ENCODE measurements at places on chromosomes 7 and 10. TPM values are rescaled to one million over a fixed set of nuclear protein-coding genes. Genes with fewer than 3 reads are reported as not detected.

DNA sequence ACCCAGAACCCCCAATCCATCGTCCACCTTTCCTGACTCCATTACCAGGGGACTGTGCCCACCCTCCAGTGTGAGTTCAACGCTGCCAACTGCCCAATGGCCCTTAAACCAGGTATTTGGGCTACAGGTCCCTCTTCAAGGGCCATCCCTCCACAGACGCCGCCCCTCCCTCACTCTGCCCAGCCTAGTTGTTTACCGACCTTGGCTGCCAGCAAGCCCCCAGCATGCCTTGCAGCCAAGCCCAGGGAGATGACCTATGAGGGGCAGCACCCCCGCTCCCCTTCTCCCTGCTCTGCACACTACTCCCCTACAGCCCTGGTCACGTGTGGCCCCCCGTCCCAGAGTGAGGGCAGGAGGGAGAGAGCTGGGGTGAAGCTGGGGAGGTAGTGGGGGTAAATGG is 147.3 kb downstream of the GRID1 start:
- DNase-seq = no peak

DNA sequence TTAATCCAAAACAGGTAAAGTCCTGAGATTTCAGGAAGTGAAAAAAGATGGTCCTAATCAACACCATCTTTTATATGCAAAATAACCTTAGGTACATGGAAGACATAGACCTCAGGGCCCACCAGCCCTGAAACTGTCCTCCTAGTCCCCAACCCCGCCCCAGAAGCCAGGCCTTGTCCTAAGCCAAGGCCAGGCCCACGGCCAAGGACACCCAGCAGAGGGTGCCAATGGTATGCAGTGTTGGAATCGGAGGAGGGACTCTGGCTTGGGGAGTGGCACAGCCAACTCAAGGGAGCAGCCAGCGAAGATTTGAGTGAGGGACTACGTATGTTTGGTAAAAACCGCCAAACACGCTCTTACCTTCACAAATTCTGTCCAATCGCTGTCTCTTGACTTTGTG is 96.7 kb downstream of the ZRANB1 start:
- no peak for DNase-seq

DNA sequence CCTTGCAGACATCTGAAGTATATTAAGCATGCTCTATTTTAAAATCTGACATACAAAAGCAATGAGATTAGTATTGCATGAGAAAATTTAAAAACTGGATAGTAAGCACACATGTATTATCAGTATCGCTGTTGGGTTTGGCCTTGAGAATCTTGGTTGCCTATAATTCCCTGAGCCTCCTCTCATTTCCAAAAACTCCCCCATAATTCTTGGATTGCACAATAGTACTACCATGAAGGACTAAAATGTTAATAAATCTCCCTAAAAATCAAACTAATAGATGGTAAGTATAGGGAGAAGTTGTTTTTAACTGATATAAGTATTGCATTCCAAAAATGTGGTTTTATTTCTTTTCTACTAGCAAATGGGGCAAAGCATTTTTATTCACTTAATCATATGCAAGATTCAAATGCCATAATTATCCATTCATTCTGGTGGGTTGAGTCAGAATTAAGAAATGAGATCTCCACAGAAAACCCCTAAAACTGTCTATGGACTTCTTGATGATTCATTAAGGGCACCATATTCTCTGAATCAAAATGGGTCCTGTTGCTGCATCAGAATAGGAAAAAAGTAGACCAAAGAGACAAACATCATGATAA is 10.3 kb upstream of the VIM start:
- DNase-seq = no peak

GRCh38 chr10:124534231-124534798 is 72.7 kb downstream of the LHPP start:
- DNase-seq = no peak

DNA sequence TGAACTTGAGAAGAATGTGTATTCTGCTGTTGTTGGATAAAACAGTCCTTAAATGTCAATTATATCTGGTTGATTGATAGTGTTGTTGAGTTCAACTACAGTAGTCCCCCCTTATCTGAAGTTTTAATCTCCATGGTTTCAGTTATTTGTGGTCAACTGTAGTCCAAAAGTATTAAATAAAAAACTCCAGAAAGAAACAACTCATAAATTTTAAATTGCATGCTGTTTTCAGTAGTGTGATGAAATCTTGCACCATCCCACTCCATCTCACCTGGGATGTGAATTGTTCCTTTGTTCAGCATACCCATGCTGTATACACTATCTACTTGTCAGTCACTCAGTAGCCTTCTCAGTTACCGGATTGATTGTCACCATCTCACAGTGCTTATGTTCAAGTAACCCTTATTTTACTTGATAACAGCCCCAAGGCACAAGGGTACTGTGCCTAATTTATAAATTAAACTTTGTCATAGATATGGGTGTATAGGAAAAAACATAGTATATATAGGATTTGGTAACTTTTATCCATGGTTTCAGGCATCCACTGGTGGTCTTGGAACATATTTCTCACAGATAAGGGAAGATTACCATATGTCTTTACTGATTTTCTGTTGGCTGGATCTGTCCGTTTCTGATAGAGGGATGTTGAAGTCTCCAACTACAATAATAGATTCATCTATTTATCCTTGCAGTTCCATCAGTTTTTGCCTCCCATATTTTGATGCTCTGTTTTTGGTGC is 57.1 kb downstream of the AOAH start:
- DNase-seq = no peak

GRCh38 chr10:8026349-8027259 is 27.9 kb upstream of the GATA3 start:
- no peak for DNase-seq

DNA sequence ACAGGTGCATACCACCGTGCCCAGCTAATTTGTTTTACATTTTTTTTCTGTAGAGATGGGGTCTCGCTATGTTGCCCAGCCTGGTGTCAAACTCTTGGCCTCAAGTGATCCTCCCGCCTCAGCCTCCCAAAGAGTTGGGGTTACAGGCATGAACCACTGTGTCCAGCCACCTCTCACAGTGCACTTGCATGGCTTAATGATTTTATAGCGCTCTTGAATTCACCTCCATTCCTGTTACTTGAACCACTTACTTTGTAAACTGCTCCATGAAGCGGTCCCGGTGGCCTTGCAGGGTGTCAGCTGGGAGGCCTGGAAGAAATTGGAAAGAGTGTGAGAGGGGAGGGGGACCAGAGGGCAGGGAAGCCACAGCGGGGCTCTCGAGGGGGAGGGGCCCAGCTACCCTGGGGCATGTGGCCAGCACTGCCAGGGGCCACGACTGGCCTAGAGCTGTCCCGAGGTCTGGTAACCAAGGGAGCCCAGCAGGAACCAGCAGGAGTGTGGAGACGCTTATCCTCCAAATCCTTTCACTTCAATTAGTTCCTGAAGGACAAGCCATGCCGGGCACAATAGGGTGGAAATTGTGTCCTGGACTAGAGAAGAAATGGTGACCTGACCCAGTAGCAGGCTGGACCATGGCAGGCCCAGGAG is 76.0 kb downstream of the SPDYE5 start:
- no peak for DNase-seq

Gene EPHA1
- 39.4 TPM for total RNA-seq

Gene MAGI2
- 6.7 TPM for total RNA-seq

Gene CAV2
- total RNA-seq = 49.2 TPM

Gene NKX1-2
- 2.0 TPM for total RNA-seq

Gene MBL2
- total RNA-seq = 1.1 TPM

Data from hepatocyte (in vitro differentiated cells).